ENCODE measurements at places on chromosomes 1 and 21.

DNA sequence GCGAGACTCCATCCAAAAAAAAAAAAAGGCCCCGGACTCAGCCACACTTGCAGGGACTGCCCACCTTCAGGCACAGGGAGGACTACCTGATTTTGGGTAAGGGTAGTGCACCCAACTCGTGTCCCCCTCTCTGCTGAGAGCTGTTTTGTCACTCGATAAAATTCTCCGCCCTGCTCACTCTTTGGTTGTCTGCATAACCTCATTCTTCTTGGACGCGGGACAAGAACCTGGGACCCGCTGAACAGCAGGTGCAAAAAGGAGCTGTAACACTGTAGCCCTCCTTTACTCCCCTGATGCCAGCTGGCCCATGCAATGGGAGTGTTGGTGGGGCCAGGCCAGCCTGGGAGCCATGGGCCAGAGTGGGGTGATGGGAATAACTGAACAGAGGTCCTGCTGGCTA is 10.6 kb downstream of the S100B start:
- no peak for DNase-seq

DNA sequence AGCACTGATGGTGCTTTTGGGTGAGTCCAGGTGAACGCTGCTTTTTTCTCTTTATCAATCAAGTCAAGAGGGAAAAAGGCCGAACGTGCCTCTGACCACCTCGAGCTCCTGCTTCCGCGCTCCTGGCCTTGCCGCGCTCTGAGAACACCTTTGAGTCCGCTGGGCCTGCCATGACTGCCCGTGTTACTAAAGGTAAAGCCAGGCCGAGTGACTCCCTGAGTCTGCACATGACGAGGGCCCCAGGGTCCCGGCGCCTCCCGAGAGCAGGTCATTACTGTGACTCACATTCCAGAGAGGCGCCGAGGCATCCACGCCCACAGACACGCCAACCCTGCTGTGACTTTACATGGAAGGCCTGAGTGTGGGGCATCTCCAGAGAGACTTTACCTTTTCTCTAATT is 11.1 kb downstream of the POFUT2 start:
- no peak for DNase-seq

- DNase-seq = no peak
Observed at GRCh38 chr1:39395357-39395831, 96.0 kb upstream of the BMP8A start.

DNA sequence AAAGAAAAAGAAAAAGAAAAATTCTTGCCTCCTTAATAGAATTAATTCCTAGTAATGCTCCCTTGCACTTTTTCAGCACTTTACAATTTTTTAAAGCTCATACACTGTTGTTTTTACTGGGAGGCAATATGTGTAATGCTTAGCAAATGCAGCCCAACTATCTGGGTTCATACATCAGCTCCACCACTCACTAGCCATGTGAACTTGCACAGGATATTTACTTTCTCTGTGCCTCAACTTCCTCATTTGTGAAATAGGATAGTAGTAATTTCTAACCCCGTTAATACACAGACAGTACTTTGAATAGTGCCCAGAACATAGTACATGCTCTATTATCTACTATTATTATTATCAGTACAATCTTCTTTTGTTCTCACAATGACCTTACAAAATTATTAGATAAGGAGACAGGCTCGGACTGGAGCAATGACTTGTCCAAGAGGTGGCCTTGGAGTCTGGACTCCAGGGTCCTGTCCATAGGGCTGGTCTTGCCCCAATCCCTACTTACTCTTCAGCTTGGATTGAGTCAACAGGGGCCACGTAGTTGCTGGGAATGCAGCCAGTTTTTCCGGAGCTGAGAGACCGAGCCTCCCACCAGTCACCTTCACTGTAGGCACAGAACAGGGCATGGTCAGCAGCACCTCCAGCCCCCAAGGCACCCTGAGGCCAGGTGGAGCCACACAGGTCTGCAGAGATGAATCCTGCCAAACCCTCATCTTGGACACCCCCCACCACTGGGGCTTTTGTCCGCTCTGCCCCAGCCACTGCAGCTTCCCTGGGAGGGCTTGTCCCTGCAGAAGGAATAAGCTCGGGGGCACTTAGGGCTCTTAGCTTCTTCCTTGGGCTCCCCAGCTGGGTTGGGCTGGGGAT is 13.7 kb downstream of the FGR start:
- DNase-seq = no peak

GRCh38 chr1:231021540-231022031 is 18.5 kb downstream of the FAM89A start:
- no peak for DNase-seq

GRCh38 chr21:16058896-16059295 is 329.1 kb downstream of the USP25 start:
- DNase-seq = no peak

DNA sequence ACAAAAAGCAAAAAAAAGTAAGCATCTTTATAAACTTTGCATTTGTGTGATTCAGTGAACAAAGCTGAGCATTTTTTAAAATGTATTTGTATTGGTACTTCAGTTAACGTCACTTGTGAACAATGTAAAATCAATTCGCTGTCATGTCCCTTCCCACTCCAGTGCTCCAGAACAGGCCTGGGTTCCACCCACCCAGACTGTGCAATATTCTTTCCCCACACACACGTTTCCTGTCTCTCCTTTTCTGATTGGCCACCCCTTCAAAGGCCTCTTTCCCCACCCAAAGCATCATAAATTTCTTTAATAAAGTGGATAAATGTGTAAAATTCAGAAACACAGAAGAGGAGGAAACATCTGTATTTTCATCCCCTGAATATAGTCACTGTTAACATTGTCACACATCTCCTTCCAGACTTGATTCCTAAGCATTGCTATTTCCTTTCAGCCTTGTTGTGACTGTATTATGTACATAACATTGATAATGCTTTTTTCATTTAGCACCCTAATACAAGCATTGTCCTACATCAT is 12.0 kb downstream of the CLEC20A start:
- no peak for DNase-seq

GRCh38 chr1:196669051-196669450 is 17.2 kb downstream of the CFH start:
- no peak for DNase-seq

GRCh38 chr1:16318555-16318954 is 33.7 kb downstream of the FBXO42 start:
- no peak for DNase-seq

DNA sequence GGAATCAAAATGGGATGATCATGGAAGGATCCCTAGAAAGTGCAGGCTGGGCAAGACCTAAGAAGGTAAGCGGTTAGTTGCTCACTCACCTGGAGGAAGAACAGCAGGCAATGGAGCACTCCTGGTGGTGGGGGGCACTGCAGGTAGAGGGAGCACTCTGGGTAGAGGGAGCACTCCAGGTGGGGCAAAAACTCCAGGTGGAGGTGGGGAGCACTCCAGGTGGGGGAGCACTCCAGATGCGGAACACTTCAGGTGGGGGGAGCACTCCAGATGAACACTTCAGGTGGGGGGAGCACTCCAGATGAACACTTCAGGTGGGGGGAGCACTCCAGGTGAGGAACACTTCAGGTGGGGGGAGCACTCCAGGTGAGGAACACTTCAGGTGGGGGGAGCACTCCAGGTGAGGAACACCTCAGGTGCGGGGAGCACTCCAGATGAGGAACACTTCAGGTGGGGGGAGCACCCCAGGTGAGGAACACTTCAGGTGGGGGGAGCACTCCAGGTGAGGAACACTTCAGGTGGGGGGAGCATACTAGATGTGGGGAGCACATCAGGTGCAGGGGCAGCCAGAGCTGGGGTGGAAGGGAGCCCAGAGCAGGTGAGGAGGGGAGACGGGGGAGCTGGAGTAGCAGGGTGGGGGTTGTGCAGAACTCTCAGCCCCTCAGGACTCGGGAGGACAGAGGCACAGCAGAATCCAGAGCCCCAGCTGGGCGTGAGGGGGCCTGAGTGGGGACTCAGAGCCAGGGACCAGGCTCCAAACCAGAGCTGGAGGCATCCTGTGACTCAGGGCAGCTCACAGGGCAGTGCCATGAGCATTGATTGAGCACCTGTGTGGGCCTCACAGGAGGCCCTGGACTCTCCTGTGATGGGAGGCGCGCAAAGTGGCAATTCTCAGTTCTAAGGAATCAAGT is 37.7 kb upstream of the COL6A1 start:
- DNase-seq = no peak

- DNase-seq = no peak
Observed at GRCh38 chr1:97423403-97423802, 497.4 kb downstream of the DPYD start.

GRCh38 chr1:25184001-25184762 is 48.1 kb downstream of the SYF2 start:
- DNase-seq = no peak

DNA sequence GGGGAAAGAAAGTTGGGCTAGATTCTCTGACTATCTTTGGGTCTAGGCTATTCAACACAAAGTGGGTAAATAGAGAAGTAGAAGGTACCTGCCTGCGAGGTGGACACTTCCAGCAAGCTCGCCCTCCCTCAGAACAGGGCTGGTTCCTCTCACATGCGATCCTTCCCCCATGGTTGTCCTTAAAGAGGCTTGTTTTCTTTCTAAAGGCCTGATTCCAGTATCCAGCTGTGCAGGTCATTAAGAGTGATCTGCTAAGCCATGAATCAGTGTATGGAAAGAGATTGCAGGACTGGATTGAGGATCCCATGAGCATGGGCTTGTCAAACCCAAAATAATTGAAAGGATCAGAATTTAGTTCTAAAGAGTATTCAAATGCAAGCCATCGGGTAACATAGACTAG is 189.0 kb downstream of the URB2 start:
- DNase-seq = no peak

DNA sequence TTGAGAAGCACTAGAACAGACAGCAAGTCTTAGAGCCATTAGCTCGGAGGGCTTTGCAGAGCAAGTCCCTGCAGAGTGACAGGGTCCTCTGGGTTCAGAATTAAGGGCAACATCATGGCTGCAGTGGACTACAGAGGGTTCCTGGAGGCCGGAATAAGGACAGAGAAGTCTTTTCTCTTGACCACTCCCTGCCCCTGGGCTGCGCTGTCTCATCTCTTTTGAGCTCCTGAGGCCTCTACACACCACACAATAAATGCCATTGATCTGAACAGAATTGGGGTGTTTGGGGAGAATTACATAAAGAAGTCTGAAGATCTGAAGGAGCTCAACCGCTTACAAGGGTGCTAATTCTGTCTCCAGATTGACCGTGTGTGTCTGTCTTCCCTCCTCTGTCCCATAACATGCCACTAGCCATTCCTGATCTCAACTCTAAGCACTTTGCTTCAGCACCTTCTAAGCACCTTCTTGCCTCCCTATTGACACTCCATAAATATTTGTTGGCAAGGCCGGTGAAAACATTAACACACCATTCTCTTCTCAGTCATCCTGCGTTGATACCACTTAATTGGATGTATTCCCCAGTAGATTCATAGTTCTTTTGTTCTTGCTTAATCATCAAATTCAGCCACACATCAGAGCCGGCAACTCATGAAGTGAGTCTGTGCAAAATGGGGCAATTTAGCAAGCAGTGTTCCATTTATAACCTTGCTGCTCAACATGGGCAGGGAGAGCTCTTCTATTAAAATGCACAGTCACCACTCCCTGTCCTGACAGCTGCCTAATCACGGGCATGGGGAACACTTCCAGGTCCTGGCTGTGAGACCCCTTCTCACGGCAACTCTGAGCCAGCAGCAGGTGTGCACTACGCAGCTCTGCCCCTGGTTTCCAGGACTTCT is 49.7 kb downstream of the NMNAT2 start:
- DNase-seq = no peak

GRCh38 chr1:194369060-194369459 is 1182.6 kb upstream of the B3GALT2 start:
- no peak for DNase-seq

DNA sequence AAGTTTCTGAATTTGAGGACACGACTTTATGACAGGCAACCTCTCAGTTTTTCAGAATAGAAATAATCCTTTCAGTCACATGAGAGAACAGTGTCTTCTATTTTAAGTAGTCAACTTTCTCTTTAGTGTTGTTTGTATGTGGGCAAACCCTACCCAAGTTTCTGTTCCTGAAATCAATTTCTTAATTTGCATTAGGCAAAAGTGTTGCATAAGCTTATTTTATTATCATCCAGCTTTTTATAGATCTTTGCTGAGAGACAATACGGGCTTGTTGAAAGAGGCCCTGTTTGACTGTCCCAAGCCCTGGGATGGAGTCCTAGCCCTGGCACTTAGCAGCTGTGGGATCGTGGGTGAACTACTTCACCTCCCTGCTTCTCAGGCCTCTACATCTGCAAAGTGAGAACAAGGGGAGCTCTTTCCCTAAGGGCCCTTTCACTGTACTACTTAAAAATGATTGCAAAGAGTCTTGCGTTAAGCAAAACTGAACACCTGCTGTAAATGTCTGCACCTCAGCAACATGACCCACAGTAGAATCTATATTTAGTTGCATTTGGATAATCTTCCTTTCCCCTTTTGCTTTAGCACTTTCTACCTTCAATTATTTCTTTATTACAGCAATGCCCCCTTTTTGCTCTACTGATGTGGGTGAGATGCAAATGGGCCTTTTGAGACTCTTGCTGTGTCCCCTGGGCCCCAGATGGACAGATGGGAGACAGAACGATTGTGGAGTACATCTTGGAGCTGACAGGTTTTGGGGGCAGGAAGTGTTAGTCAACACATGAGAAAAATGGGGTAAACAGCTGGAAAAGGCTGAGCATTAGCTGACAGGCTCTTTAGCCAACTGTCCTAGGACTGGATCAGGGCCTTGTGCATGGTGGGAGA is 41.0 kb upstream of the SCAF4 start:
- no peak for DNase-seq

GRCh38 chr1:162389021-162389818 is 7.7 kb downstream of the C1orf226 start:
- DNase-seq = no peak

- DNase-seq = no peak
Observed at GRCh38 chr1:6082430-6082971, 36.8 kb downstream of the KCNAB2 start.

- no peak for DNase-seq
Observed at GRCh38 chr1:162191396-162192305, 122.2 kb downstream of the NOS1AP start.

DNA sequence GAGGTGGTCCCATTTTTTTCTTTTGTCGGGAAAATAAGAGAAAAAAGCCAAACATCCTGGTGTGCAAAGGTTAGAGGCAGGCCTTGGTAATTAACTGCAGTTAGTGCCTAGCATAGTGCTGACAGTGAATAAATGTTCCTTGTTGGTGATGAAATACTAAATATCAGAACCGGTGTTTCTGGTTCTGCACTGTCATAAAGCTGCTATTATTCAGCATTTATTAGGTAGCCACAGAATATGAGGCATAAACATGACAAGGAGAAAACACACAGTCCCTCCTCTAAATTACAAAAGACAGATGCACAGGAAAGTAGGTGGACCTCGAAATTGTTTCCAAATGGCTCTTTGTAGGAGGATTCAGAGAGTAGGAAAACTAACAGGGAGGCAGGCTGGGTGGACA is 122.0 kb upstream of the ADGRL2 start:
- DNase-seq = no peak
